Stimulated activated naive CD4-positive, alpha-beta T cell (primary cell): ENCODE measurements at places on chromosomes 4 and X.

- DNase-seq, result no peak
Measured at GRCh38 chr4:52555356-52555716, 103.8 kb downstream of the USP46 start.

DNA sequence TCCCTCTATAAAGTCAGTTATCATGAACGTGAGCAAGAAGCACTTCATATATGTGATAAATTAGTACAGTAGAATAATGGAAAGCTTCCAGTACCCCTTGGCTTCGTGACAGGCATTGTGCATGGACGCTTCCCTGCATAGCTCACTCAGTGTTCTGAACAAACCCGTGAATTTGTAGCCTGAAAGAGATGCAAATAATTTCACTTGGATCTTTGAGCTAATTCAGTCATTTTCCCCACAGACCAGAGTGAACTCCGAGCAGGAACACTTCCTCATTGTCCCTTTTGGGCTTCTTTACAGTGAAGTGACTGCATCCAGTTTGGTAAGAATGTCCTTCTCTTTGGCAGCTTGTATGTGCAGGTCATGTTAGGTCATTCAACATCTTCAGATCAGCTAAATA lies 50.1 kb downstream of the ADD1 start:
- DNase-seq, result no peak

- DNase-seq, result no peak
Measured at GRCh38 chr4:15149234-15149838, 147.1 kb downstream of the CPEB2 start.

- DNase-seq, result no peak
Measured at GRCh38 chrX:57669961-57670360, 10.1 kb downstream of the NLRP2B start.

DNA sequence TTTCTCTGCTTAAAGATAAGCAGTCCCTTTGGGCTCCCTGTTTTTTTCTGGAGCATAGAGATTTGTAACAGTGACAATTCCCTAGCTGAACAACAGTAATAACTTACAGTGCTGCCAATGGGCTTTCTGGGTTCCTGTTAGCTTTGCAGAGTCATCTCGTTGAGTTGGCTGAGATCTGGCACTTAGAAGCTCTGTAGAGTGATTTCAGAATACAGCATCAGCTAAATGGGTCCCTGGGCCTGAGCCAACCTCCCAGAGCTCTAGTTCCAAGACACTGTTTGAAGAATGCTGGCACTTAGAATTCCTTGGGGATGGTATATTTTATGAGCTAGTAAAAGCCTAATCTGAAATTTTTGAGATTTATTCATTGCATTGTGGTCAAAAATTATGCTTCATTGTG lies 43.5 kb upstream of the SERTM2 start:
- DNase-seq, result no peak

DNA sequence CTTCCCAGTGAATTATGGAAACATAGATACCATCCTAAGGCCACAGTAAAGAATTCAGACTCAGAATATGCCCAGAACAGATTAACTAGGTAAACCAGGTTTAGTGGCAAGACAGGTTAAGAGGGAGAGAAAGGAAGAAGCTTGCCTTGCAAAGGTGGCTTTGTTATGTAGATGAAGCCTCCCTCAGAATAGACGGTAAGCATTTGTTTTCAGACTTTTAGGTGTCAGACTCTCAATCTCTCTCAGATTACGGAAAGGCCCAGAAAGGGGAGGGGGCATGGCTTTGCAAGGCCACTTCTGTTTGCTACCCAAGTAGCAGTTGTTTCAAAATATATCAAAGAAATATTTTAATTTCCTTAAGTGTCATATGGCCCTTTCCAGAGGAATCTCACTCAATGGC lies 457.1 kb upstream of the BOD1L1 start:
- DNase-seq, result no peak

- DNase-seq, result no peak
Measured at GRCh38 chrX:16977771-16978170, 31.3 kb downstream of the REPS2 start.

DNA sequence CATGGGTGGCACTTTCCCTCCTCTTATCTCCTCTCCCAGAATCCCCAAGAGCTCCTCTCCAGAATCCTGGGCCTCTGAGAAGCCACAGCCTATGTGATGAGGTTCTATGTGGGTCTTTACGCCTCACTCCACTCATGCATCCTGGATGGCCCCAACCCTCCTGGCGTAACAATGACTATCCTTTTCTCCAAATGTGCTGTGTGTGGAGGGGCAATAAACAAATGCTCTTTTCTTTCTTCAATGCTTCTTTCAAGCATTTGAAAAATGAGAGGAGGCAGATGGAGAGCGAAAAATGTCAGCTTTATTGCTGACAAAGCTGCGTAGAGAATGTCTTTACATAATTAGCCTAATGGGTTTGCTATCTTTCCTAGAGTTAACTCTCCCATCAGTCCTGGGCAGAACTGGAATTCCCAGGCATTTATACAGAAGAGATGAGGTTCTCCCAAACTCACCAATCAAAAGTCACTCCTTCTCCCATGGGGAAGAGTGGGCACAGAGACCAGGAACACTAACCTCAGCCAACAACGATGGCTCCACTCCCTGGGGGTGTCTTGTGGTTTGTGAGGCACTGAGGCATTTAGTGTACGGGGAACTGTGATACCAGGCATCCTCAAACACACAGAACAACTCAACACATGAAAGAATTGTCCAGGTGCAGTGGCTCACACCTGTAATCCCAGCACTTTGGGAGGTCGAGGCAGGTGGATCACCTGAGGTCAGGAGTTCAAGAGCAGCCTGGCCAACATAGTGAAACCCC lies 118.9 kb upstream of the SLC34A2 start:
- no peak for DNase-seq

- DNase-seq, result no peak
Measured at GRCh38 chr4:7804756-7805385, 134.8 kb downstream of the AFAP1 start.
